ENCODE measurements at places on chromosomes 16 and 17.

GRCh38 chr17:47801176-47801765, 20.3 kb downstream of the OSBPL7 start:
- DNase-seq: no peak

- DNase-seq: no peak
These were observed 18.6 kb upstream of the LONP2 start for GRCh38 chr16:48225456-48225855.

- DNase-seq: no peak
These were observed 121.0 kb downstream of the COPRS start for GRCh38 chr17:31738067-31738466.

GRCh38 chr16:20873331-20873730, 26.8 kb downstream of the DCUN1D3 start:
- no peak for DNase-seq

GRCh38 chr17:4696437-4696805, 7.5 kb downstream of the PELP1 start:
- DNase-seq: no peak

GRCh38 chr17:20153231-20153630, 144.1 kb downstream of the SPECC1 start:
- no peak for DNase-seq

DNA sequence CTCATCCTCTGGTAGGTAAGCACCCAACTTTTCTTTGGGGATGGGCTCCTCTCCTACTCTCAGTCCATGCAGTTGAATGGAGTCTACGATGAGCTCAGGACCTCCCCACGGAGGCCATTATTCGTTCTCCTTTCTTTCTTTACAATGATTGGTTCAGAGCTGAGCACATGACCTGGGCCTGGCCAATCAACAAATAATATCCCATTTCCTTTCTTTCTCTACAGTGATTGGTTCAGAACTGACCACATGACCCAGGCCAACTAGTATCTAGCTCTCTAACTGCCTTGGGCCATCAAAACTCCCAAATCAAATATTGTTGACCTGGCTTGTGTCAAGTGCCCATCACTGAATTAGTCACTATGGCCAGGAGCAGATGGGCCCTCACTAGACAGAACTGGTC, 129.2 kb downstream of the USP31 start:
- no peak for DNase-seq

- no peak for DNase-seq
These were observed 372.7 kb upstream of the CDH11 start for GRCh38 chr16:65494609-65495008.

GRCh38 chr16:86881861-86882273, 303.5 kb downstream of the FOXL1 start:
- no peak for DNase-seq

- no peak for DNase-seq
These were observed 3.0 kb downstream of the ALKBH5 start for GRCh38 chr17:18186627-18186982.

DNA sequence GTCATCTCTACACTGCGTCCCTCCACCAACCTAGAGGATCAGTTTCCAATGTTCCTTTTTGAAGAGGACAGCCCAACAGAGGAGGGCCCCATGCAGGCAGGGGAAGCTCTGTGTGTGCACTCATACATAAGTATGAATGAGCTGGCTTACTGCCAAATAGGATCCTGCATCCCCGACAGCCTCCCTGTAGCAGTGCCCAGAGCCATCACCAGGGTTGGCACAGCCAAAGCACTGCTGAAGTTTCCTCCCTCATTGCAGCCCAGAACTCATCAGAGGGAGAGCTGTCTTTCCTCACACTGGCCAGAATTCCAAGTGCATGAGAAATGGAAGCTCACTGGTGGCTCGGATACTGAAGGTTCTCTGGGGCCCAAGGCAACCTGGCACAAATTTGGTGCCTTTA, 114.4 kb downstream of the ASIC2 start:
- no peak for DNase-seq

DNA sequence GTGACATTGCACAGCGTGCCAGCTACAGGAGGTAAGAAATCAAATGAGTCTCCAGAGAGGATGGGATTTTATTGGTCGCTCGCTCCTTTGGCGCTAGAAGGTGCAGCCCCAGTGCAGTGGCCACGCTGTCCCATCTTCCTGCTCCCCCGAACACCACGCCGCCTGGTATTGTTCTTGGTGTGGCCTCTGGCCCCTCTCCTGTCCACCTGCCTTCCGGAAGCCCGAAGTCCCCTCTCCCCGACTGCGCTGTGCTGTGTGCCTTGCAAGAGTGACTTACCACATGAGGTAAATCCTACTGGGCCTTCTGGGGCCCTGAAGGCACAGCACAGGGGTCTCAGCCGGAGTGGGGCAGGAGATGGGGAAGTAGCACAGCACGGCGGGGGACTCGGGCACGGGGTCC, 58.2 kb downstream of the MARCHF10 start:
- DNase-seq: no peak

DNA sequence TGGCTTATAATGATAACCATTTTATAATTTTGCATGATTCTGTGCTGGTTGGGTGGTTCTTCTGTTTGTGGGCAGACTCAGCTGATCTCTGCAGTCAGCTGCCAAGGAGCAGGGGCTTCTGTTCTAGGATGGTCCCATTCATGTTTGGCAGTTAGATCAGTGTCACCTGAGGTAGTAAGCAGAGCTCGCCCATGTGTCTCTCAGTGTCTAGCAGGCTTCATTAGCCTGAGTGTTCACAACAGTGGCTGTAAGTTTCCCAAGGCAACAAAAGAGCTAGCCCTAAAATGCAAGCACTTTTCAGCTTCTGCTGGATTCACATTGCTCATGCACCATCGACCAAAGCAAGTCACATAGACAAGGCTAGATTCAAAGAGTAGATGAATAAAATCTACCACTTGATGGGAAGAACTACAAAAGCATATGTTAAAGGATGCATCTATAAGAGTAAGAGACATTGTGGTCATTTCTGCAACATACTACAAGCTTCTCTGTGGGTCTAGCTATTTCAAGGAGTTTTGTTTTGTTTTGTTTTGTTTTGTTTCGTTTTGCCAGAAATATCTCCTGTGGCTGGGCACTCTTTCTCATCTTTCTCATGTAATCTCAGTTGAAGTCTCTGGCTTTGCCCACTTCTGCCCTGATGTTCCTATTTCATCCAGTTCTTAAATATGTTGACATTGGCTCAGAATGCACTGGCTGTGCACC, 180.8 kb downstream of the HS3ST4 start:
- DNase-seq: no peak

DNA sequence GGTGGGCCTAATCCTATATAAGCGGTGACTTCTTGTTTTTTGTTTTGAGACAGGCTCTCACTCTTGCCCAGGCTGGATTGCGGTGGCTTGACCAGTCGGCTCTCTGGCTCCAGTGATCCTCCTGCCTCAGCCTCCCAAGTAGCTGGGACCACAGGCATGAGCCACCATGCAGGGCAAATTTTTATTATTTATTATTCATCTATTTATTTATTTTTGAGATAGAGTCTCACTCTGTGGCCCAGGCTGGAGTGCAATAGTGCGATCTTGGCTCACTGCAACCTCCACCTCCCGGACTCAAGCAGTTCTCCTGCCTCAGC, 4.7 kb upstream of the RNF213 start:
- DNase-seq: no peak

- DNase-seq: no peak
These were observed 5.7 kb upstream of the CDH5 start for GRCh38 chr16:66360624-66361324.

DNA sequence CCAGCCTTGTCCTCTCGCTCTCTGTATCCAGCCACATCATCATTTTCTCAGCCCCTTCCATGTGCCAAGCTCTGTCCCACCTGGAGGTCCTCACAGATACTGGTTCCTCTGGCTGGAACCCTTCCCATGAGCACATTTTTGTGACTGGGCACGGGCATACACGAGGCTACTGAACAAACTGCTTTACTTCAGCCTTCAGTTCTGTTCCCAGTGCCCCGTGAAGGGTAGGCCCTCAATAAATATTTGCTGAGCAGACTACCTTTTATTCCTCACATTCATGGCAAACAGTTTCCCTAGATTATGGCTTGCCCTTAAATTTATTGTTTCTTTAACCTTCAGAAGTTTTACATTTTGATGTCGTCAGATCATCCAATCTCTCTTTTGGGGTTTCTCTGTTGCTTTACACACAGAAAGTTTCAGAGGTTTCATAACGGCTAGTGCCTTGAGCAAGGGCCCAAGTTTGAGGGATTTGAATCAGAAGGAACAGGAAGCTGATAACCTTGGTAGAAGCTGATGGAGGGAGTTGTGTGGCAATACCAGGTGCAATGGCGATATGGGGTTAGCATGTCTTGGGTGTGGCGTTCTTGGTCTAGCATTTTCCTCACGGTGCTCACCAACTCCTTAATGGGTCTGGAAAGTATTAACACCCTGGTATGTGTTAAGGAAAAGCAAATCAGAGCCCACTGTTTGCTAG, 27.8 kb downstream of the TMEM92 start:
- no peak for DNase-seq

DNA sequence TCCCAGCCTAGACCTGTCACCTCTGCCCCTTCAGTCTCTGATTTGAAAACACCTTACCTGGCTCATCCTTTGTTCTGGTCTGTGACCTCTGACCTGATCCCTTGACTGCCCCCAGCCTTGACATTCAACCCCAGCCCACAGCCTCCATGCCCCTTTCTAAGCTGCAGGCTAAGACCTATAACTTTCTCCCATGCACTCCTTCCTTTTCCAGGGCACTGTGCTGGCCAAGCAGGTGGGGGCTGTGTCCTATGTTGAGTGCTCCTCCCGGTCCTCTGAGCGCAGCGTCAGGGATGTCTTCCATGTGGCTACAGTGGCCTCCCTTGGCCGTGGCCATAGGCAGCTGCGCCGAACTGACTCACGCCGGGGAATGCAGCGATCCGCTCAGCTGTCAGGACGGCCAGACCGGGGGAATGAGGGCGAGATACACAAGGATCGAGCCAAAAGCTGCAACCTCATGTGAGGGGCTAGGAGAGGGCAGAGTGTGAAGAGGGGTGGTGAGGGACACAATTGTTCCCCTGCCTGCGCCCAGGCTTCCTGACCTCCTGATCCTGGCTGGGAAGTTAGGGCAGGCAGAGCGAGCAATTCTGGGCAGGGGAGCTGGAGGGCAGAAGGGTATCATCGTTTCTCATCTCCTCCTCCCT, 3.3 kb downstream of the RND2 start:
- no peak for DNase-seq

DNA sequence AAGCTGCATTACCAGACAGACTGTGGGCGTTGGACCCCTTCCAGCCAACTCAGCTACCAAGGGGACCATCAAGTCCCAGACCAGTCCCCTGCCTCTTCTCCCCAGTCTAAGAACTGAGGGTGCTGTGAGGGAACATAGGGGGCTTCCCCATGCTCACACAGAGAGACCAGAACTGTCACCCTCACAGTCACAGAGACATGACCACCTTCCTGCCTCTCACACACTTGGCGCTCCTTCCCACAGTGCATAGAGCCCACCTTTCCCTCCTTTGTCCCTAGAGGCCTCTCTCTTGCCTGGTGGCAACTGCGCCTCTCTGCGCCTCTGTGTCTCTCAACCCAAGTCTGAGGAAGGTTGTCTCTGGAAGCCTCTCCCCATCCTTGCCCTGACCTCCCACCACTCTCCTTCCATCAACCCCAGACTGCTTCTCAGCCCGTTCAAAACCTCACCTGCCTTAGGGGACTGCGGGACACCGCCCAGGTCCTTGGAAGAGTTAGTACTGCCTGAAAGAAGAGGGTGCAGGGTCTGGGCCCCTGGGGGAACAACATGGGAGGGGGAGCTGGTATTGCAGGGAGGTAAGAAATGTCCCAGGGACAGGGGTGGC, 6.1 kb upstream of the LHX1 start:
- DNase-seq: no peak

- no peak for DNase-seq
These were observed 6.7 kb downstream of the HS3ST3B1 start for GRCh38 chr17:14307560-14308024.

DNA sequence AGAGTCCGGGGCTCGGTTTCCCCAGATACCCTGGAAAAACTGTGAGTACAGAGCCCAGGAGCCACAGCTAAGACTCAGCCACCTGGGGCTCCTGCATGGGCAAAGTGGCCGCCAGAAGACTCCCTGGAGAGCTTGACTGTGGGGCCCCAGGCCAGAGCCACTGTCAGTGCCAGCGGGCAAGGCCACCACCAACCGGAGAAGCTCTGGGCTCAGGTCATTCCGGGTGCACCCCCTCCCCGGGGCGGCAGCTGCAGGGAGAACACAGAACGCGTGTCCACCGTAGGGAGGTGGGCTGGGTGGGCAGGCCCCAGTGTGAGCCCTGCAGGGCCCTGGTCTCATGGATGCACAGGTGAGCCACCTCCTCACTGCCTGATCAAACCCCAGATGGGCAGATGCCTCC, 22.3 kb upstream of the RBFOX3 start:
- no peak for DNase-seq

DNA sequence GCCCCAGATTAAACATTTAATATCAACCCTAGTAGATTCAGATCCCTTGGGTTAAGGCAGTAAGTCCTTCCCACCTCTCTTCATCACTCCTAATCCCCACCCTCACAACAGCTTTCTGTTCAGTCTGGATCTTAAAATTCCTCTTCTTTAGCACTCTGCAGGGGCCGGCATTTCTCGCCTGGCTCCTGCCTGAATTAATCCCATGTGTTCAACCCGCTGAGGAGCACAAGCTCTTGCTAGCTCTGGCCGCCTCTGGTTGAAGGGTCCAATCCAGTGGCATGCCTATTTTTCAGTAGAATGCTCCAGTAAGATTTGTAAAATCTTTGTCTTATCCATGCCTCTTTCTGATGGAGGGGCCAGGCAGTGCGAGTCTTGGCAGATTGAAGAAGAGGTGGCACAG, 59.2 kb downstream of the CYB5B start:
- no peak for DNase-seq

DNA sequence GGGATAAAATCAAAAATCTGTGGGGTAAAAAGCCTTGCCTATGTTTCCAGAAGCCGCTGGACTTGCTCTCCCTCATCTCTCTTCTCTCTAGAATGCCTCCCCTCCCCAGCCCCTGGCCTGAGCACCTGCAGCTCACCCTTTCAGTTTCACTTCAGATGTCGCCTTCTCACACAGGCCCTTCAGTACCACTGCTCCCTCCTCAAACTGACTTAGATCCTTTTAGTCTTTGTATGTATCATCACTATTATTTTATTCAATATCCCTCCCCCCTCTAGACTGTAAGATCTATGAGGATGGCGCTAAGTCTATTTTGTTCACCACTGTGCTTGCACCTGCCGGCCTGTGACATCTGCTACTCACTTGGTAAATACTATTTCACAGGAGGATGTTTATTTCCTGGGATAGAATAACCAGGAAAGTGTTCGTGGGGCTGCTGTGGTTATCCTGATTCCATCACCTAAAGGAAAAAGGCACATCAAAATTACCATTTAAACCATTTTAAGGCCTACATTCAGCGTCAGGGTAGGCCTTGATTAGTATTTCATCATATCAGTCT, 122.3 kb downstream of the MRTFB start:
- DNase-seq: no peak

- DNase-seq: no peak
These were observed 36.5 kb downstream of the TRARG1 start for GRCh38 chr17:1315891-1316403.

GRCh38 chr17:73455050-73455687, 143.4 kb upstream of the CDC42EP4 start:
- no peak for DNase-seq

GRCh38 chr16:35752012-35752772, 2292.8 kb downstream of the TP53TG3F start:
- DNase-seq: no peak
